ENCODE measurements at places on chromosomes 16 and 17.
A peak's percentile ranks its signal among the peaks of the same experiment; 100 is the strongest.

GRCh38 chr16:17205279-17206211 is 265.2 kb downstream of the XYLT1 start:
- DNase-seq = no peak

DNA sequence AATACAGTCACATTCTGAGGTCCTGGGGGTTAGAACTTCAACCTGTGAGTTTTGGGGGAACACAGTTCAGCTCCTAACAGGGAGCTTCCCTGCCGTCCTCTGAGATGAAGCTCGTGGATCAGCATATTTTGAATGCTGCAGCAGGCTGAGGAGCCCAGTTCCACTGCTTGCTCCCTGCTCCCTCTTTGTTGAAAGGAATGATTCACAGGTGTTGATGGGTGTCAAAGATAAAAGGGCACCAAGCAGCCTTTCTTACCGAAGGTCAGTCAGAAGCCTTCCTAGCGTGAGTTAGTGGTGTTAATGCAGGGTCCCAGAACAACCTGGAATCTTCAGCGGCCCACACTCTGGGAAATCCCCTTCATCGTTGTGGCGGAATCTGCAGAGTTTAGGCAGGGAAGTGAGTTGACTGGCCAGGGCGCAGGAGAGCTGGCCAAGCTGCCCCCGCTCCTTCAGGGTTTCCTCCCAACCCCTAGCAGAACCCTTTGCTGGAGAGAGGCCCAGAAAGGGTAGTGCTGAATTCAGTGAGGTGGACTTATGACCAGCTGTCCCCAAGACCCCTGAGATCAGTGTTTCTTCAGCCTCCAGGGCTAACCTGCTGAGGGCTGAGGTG is 114.8 kb downstream of the GNAO1 start:
- DNase-seq = no peak

DNA sequence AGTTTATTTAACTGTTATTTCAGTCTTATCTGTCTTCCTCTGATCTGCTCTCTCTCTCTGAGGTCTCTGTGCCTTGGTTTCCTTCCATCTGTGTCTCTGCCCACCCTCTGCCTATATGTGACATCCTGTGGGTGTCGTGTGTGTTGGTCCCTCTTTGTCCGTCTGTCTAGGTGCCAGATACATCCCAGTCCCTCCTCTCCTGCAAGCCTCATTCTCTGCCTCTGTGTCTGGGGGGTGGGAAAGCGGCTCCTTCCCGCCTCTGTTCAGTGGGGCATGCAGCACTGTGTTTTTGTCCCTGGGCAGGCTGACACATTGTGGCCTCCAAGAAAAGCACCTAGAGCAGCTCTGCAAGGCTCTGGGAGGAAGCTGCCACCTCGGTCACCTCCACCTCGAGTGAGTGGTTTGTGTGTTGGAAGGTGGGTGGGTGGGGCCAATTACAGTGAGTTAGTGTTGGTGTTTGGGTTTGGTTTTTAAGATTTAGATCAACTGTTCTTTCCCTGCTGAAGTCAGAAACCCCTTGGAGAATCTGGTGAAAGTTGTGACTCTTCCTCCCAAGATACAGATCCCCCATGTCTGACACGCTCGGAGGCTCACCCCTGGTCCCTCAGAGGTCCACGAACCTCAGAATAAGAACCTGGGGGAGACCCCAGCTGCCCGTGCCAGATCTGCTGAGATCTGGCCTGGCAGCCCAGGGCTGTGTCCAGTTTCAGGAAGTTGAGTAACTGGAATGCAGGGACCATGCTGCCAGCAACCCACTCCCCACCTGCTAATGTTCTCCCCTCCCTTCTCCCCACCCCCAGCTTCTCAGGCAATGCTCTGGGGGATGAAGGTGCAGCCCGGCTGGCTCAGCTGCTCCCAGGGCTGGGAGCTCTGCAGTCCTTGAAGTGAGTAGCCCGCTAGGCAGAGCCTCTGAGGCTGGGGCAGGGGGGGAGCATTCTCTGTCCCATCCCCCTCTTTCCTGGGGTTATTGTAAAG is 50.9 kb upstream of the CPNE2 start:
- DNase-seq = peak; percentile 90

GRCh38 chr17:69577098-69577497 is 162.6 kb downstream of the MAP2K6 start:
- DNase-seq = no peak

DNA sequence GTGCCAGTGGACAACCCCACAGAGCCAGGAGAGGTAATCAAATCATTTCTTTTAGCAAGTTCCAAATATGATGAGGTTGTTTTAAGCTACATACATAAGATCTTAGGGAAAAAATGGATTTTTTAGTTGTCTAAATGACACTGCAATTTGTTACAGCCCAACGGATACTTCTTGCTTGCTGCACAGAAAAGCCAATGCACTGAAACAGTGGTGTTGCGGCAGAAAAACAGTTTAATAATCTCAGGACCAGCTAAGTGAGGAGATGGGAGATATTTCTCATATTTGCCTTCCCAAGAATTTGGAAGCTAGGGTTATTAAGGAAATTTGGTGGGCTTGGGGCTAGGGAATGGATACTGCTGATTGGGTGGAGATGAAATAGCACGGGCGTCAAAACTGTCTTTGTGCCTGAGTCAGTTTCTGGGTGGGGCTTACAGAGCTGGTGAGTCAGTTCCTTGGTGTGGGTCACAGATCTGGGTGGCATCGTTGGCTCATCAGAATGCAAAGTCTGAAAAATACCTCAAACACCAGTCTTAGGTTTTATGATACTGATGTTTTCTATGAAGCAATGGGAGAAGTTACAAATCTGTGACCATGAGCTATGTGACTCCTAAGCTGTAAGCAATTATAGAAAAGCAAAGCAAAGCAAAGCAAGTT is 255.4 kb downstream of the IRX3 start:
- DNase-seq = no peak

- DNase-seq = no peak
These were observed 68.9 kb downstream of the USP31 start for GRCh38 chr16:23080329-23080728.

DNA sequence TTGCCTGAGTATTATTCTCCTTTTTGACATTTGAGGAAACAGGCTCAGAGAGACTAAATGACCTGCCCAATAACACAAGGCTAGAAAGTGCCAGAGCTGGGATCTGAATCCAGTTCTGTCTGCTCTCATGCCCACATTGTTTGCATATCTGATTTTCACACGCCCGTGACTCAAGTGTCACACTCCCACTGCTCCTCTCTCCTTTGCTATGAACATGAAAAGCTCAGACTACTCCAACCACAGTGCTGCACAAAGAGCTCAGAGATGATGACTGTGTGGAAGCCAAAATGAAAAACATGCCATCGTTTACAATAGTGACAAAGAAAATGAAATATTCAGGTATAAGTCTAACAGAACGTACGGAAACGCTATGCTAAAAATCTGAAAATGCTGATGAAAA is 107.9 kb downstream of the SMG6 start:
- DNase-seq = no peak

DNA sequence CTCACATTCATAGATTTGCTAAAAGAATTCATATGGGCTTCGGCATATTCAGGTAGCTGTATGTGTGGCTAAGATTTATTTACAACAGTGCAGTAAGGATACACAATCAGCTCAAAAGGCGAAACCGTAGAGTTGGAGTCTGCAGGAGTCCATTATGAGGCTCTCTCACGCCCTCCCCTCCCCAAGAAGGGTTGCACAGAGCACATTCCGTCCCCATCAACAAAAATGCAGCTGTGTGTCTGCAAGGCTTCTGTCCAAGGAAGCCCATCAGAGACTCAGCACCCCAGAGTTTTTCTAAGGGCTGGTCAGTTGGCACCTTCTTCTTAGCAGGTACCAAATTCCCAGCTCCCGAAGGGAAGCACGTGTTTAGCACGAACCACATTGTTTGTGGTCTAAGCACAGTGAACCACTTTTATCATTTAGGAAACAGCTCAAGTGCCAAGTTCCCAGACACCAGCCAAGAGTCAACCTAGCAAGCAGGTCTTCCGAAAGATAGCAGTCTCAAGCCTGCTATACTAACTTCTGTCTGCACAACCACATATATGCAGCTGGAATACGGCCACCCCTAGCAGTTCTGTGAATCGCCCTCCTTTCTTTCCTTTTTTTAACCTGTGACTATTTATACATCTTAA is 28.5 kb upstream of the MEAK7 start:
- no peak for DNase-seq

DNA sequence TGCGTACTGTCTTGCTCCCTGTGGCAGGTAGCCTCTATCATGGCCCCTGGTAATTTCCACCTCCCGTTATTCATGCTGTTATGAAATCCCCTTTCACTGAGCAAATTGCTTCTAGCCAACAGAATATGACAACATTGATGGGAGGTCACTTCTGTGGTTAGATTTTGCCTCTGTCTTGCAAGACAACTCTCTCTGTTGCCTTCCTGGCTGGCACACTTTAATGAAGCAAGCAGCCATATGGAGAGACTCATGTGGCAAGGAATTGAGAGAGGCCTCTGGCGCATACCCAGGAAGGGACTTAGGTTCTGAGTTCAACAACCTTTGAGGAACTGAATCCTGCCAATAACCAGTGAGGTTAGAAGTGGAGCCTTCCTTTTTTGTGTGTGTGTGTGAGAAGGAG is 51.8 kb upstream of the GPRC5B start:
- DNase-seq = no peak

GRCh38 chr16:78133919-78134318 is 34.5 kb downstream of the WWOX start:
- no peak for DNase-seq

DNA sequence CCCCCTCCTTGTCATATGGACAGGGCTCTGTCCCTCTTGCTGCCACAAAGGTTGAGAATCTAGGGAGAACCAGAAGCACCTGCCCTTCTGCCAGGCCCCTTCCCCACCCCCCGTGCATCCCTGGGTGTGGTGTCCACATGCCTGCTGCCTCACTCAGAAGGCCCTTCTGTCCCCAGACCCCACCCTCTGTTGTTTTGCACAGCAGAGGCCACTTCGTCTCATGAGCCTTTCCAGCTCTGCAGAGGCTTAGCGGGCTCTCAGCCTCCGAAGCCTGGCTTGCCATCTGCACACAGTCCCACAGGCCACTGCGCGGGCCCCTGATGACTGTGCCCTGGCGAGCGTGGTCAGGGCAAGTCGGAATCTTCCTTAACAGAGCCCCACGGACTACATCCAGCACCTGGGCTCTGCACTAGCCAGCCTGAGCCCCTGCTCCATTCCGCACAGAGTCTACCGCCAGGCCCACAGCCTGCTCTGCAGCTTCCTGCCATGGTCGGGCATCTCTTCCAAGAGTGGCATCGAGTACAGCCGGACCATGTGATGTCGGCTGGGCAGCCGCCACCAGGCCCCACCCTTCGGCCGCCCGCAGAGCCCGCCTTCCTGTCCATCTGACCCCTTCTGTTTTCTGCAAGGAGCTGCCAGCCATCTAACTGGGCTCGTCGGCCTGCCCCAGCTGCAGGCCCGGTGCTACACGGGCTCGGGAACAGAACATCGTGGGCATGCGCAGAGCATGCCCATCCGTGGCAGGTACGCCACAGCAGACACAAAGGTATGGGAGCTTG is 10.8 kb downstream of the C16orf90 start:
- no peak for DNase-seq
